LHCN-M2 (cell line): ENCODE measurements at places on chromosomes 7 and 10.

DNA sequence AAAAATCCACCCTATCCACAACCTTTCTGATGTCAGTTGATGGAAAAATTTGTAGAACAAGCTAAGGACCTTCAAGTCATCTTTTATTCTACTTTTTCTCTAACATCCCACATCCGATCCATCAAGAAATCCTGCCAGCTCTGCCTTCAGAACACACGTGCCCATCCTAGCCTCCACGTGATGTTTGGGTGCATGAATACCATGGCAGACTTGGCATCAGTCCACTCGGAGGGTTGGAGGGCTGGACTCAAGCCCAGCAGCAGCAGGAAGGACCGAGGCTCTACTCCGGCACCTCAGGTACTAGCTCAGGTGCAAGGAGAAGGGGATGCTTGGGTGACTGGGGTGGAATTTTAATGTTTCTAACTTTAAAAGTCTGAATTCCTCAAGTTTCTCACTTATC, 428.6 kb downstream of the DPP6 start:
- no peak for DNase-seq

GRCh38 chr10:101690461-101690860, 4.5 kb downstream of the FBXW4 start:
- peak; percentile 6 for DNase-seq

- no peak for DNase-seq
Observed at GRCh38 chr7:155265144-155265543, 32.5 kb upstream of the INSIG1 start.

DNA sequence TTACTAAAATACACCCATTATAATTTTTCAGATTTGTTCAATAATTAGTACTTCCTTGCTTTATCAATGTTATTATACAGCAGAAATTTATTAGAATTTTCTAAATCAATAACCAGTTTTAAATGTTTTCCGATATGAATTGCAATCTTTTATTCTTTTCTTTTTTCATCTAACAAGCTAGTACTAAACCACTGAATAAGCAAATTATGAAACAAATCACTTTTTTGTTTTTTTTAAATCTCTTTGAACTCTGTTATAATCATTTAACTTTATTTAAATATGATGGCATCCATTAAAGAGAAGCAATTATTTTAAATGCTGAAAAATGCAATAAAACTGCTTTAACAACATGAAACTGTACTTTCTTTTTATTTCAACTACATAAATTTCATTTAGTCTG, 59.7 kb downstream of the HYCC1 start:
- no peak for DNase-seq

- DNase-seq = no peak
Observed at GRCh38 chr10:68101066-68101465, 8.2 kb upstream of the MYPN start.
